ENCODE measurements at places on chromosomes 11 and 22. TPM values are rescaled to one million over a fixed set of nuclear protein-coding genes. Genes with fewer than 3 reads are reported as not detected.

The RAG1 gene
- total RNA-seq = 0.50 TPM

The MIF gene
- total RNA-seq = 350 TPM

The GTF2H1 gene
- 43.5 TPM for total RNA-seq

The OPCML gene
- total RNA-seq = not detected

The RAB38 gene
- 6.3 TPM for total RNA-seq

The TYR gene
- not detected for total RNA-seq

The TMEM45B gene
- total RNA-seq = 2.5 TPM
